ENCODE measurements at places on chromosomes 1 and 21.

DNA sequence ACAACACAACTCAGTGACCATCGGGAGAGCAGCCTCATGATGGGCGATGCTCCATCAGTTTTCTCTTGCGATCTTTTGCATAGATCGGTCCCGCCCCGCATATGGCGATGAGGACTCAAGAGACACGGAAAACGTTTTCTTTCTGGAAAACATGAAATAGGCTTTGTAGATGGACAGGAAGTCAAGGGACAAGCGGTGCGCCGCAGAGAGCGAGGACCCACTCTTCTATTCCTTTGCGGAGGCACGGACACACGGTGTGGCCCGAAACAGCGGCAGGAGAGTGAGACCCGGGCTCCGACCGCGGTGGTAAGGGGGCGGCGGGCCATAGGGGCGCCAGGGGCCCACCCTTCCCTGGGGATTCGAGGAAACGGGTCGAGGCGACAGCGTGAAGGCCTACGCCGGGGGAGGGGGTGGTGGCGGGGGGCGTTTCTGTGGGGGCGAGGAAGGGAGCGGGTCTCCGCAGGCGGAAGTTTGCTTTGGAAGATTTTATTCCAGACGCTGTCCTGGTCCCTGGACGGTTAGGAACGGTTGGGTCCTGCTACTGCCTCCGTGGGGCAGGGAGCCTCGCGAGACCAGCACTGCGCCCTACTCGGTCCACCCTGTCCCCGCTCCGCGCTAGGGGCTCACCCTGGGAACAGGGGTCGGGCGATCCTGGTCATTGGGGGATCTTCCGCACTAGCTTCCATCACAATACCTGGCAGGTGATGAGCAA, 796 bp upstream of the TDRKH start:
- H3K27ac ChIP-seq: peak overlapping the region; percentile 92
- peaks cover 7% of the 10 kb centered on the region for H3K4me1 ChIP-seq
- no peak for DNase-seq
- peaks cover 24% of the 10 kb centered on the region for H3K27me3 ChIP-seq
- peak overlapping the region; percentile 97 for H3K4me3 ChIP-seq
- H3K36me3 ChIP-seq: peaks cover 4% of the 10 kb centered on the region

DNA sequence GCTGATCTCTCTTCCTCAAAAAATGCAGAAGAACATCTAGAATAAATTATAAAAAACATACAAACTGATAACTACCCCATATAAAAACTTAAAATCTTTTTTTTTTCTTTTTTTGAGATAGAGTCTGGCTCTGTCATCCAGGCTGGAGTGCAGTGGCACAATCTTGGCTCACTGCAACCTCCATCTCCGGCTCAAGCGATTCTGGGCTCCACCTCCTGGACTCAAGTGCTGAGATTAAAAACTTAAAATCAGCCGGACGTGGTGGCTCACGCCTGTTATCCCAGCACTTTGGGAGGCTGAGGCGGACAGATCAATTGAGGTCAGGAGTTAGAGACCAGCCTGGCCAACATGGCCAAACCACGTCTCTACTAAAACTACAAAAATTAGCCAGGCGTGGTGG, 31.1 kb downstream of the LIN9 start:
- peaks cover under 1% of the 10 kb centered on the region for H3K4me1 ChIP-seq
- H3K27me3 ChIP-seq: no peaks in the 10 kb centered on the region
- H3K36me3 ChIP-seq: peaks cover 22% of the 10 kb centered on the region
- no peak overlapping the region for H3K4me3 ChIP-seq
- H3K27ac ChIP-seq: no peak overlapping the region

DNA sequence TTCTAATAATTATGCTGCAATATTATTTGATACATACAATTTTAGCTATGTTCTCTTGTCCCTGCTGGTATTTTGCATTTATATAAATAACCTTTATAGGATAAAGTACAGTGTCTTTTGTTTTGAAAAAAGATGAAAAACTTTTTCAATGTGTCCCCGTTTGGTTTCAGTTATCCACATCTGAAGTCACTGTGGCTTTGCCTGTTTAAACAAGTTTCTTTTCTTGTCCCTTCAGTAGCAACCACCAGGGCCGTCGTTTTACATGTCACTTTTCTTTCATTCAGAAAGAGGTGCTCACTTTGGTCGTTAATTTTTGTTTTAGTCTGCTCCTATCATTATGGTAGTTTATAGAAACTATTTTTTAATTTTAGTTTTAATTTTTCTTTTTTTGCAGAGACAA, 41.4 kb downstream of the RABGAP1L start:
- no peak overlapping the region for H3K4me3 ChIP-seq
- H3K36me3 ChIP-seq: peaks cover 8% of the 10 kb centered on the region
- H3K27ac ChIP-seq: no peak overlapping the region
- H3K4me1 ChIP-seq: no peaks in the 10 kb centered on the region
- no peaks in the 10 kb centered on the region for H3K27me3 ChIP-seq
- DNase-seq: no peak

GRCh38 chr1:91725618-91725988, 160.3 kb downstream of the TGFBR3 start:
- peaks cover 12% of the 10 kb centered on the region for H3K4me1 ChIP-seq
- no peak for DNase-seq
- no peak overlapping the region for H3K27ac ChIP-seq
- H3K36me3 ChIP-seq: peaks cover 30% of the 10 kb centered on the region

GRCh38 chr21:31446226-31446855, 102.3 kb upstream of the TIAM1 start:
- no peak for DNase-seq
- H3K4me1 ChIP-seq: peaks cover 13% of the 10 kb centered on the region
- H3K4me3 ChIP-seq: no peak overlapping the region
- no peaks in the 10 kb centered on the region for H3K27me3 ChIP-seq

DNA sequence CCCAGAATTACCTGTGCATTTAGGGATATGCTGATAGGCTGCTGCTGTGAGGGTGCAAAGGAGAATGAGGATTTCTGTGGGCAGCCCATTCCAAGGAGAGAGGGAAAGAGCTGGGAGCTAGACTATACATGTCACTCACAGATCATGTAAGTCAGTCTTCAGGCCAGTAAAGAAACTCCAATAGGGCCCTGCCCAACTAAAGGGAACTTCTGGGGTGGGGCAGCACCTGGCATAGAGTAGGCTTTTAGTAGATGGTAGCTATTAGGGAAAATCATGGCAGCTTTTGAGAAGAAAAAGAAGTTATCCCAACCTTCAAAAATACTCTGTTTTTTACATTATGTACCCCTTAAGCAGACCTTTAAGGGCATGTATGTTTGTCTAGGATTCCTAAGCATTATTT, 89.6 kb downstream of the ST6GALNAC3 start:
- H3K27me3 ChIP-seq: no peaks in the 10 kb centered on the region
- peaks cover 11% of the 10 kb centered on the region for H3K4me1 ChIP-seq
- no peak overlapping the region for H3K27ac ChIP-seq
- no peak overlapping the region for H3K4me3 ChIP-seq
- H3K36me3 ChIP-seq: peaks cover 12% of the 10 kb centered on the region
- no peak for DNase-seq

- H3K4me3 ChIP-seq: no peak overlapping the region
- peaks cover 22% of the 10 kb centered on the region for H3K27me3 ChIP-seq
- DNase-seq: peak; percentile 72
- H3K4me1 ChIP-seq: peaks cover 3% of the 10 kb centered on the region
Observed at GRCh38 chr1:207997486-207998268, 86.8 kb upstream of the CD34 start.

- peaks cover 7% of the 10 kb centered on the region for H3K4me1 ChIP-seq
- H3K36me3 ChIP-seq: no peaks in the 10 kb centered on the region
- H3K27ac ChIP-seq: no peak overlapping the region
Observed at GRCh38 chr1:41616563-41616962, 132.1 kb upstream of the EDN2 start.

DNA sequence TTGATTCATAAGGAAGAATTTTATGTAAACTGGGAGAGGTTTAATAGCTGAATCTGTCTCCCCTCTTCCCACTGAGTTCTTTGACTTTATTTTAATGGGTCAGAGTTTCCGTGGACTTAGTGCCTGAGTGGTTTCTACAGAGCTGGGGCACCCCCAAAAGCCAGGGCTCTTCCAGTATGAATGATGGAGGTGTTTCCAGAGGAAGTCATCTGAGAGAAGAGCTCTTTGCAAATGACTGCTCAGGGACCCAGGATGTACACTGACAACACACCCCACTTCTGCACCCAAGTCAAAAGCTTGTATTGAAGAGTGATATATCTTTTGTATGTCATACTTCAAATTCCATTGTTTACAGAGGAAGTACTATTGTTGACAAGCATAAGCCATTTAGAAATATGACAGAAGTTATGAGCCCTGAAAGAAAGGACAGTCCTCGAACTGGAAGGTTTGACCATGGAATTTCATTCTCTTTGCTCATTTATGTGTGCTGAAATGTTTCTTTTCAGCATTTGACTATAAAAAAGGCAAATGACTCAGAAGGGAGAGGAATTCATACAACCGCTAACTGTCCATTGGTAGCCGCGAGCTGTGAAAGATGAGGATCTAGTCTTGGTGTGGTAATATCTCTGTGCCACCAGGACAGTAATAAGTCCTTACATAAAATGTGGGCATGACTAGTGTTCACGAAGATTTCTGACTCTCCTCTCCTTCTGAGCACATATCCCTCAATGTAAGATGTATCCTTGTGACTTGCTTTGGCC, 25.4 kb upstream of the LMX1A start:
- no peak overlapping the region for H3K4me3 ChIP-seq
- peaks cover 31% of the 10 kb centered on the region for H3K27me3 ChIP-seq
- DNase-seq: no peak
- peaks cover 3% of the 10 kb centered on the region for H3K4me1 ChIP-seq
- H3K27ac ChIP-seq: no peak overlapping the region

Measured in type B pancreatic cell (in vitro differentiated cells).